ENCODE measurements at places on chromosomes 2 and 18. TPM values are rescaled to one million over a fixed set of nuclear protein-coding genes. Genes with fewer than 3 reads are reported as not detected.
A peak's percentile ranks its signal among the peaks of the same experiment; 100 is the strongest.

DNA sequence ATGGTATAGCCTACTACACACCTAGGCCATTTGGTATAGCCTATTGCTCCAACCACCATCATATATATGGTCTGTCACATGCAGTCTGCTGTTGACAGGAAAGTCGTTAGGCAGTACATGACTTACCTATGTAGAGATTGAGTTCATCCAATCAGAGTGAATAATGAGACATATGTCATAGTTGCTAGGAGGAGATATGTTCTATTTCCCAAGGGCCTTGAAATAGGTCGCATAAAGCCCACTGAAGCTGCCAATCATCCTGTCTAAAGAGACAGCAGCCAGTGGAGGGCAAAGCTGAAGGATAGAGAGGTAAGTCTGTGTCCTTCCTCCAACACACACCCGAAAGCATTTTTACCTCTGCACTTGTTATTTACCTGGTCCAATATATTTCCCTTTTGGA lies 263.4 kb downstream of the PTPRM start:
- no peak for DNase-seq

GRCh38 chr2:170816504-170817092 lies at the start of gene GAD1:
Gene GAD1, plus strand, starts transcription at chr2:170816887. Its CDS starts 1,705 bp downstream, at chr2:170818592.
- DNase-seq: peak; percentile 83

RNF125 gene
- total RNA-seq: 13.4 TPM

DNA sequence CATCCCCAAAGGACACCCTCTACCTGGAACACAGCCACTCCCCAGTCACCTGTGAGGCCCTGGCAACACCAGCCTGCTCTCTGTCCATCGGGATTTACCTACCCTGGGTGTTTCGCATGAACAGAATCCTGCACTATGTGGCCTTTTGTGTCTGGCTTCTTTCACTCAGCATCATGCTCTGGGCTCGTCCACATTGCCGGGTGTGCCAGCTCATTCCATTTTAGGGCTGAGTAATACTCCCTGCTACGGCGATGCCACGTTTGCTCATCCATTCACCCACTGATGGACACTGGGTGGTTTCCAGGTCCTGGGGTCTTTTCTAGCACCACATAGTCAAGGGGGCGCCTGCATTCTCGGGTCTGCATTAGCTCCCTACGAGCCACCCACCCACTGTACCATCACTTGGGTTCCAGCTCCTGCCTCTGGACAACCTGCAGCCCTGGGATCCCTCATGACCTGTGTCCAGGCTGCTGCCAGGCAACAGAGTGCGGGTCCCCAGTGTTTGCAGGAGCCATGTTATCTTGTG lies 22.0 kb downstream of the KCNF1 start:
- no peak for DNase-seq

- DNase-seq: no peak
These were observed 20.9 kb downstream of the CD8A start for GRCh38 chr2:86769838-86770237.

PIKFYVE gene
- total RNA-seq: 25.4 TPM

GRCh38 chr2:169329688-169330554 lies 32.4 kb downstream of the LRP2 start:
- DNase-seq: no peak

DNA sequence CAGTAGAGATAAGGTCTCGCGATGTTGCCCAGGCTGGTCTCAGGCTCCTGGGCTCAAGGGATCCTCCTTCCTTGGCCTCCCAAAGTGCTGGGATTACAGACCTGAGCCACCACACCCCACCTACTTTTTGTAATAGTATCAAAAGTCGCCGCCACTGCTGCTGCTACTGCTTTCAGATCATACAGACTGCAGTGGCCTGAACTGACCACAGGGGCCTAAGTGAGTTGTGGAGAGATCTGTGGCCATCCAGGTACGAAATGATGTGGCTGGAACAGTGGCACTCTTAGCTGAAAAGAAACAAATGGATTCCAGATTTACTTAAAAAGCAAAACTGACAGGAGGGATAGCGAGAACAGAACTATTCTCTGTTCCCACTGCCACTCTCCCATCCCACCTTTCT lies 32.9 kb upstream of the POMC start:
- peak; percentile 31 for DNase-seq

- peak; percentile 74 for DNase-seq
These were observed 496 bp upstream of the ITGA4 start for GRCh38 chr2:181456660-181457120.

SYT4 gene
- not detected for total RNA-seq

DNA sequence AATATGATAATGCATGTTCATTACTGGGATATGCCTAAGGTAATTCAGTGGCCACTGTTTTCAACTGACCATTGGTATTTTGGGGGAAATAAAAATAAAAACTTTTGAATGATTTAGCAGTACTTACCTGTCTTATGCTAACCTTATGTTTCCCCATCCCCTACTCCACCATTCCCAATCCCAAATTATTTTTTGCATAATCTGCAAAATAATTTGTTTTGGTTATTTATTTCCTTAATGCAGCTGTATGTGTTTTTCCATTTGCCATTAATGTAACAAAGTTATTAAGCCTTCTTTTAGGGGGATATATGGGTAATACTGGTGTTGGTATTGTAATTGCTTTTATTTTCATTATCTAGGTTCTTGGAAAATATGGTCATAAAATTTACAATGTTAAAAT lies 213.9 kb upstream of the GULP1 start:
- no peak for DNase-seq

CARF gene
- 6.7 TPM for total RNA-seq

DNA sequence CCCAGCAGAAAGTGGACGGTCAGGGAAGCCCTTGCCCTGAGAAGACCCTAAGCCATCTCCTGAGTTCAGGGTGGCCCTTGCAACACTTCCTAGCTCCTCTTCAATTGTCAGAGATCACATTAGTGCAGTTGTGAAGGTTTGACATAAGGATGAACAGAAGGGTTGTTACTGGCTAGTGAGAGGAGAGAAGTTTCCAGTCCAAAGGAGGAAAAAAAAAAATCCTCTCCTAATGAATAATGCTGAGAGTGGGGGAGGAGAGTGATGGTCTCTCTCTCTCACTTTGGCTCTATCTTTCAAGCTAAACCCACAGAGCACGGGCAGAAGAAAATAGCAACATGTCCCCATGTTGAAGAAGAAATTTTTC lies 819.9 kb downstream of the BCL11A start:
- DNase-seq: no peak

DNA sequence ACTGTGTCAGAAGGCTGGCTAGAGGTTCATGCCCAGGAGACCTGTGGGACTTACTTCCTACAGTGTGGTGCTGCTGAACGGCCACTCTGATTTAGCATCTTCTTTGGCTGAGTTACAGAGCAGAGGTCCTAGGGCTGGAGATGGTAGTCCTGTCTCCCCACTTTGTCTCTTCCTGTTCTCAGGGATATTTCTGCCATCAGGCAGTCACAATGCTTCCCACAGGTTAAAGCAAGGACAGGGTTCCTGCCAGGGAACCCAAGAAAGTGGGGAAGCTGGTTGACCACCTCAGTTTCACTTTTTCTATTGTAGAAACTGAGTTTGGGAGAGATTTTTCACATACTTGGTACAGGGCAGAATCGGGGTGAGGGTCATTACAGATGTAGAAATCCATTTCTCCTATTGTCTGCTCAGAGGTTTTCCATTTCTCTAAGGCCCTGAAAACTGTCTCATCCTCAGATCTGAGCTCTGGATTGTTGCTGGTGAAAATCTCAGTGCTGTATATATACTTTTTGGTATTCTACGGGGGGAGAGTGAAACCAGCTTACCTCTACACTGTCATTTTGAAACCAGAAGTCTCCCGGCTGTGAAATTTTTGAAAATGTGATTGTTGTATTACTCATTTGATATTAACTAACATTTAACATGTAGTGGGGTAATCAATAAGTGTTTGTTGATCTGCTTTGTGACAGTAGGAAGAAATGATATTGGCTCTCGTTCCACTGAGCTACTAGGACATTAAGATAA lies 37.0 kb upstream of the MEP1B start:
- no peak for DNase-seq

DNA sequence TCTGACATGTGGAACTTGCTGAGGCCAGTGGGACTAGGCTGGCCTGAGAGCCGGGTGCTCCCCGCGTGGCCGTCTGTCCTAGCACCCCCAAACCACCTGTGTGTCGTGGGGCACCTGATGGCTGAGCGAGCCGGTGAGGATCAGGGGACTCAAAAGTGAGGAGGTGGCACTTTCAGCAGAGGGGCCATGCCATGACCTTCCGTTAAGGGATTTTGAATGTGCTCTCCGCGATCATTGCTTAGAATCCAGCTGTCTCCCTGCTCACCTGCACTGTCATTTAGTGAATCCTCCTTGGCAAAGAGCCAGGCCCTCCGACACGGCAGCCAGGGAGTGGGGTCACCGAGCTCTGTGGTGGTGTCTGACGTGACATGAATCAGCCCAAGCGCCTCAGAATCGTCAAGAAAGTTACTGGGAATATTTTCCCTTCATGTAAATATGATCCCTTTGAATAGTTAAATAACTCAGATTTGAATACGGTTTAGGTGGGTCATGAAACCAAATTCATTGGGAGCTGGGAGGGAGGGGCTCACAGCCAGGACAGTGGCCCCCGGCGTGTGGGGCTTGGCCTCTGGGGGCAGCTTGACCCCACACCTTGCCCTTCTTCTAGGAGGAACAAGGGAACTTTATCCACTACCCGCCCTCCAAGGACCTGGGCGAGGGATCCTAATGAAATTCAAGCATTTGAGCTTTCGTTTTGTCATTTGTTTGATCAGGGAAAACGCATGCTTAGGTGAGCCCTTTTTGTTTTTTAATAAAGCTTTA lies 9.5 kb downstream of the NFATC1 start:
- peak; percentile 67 for DNase-seq

ADD2 gene
- total RNA-seq: 1.4 TPM

- no peak for DNase-seq
These were observed 97.3 kb downstream of the SPATS2L start for GRCh38 chr2:200403814-200404213.

TGFA gene
- 19.2 TPM for total RNA-seq

- no peak for DNase-seq
These were observed 9.6 kb upstream of the KCNG2 start for GRCh38 chr18:79787865-79788733.

MTERF4 gene
- 81.8 TPM for total RNA-seq

GRCh38 chr2:128491692-128492244 lies 173.1 kb upstream of the HS6ST1 start:
- peak; percentile 32 for DNase-seq

DNA sequence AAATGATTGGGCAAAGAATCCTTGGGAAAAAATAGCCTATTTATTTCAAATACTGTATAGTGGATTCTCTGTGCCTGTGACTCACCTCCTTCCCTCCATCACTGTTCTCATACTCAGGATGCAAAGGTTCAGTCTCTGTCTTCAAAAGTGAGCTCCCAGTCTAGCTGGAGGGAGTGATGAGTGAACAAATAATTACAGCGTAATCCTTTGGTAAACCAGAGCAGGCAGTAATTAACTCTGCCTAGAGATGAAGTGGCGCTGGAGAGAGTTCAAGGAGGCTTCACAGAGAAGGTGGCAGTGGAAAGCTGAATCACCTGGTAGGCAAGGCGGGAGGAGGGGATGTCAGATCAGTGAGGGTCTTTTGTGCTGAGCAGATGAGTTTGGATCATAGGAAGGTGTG lies 6.5 kb downstream of the DGUOK start:
- no peak for DNase-seq

ADGRF3 gene
- total RNA-seq: 0.21 TPM

CLEC4F gene
- total RNA-seq: 3.0 TPM

GRCh38 chr18:55097456-55098170 lies 138.4 kb upstream of the CCDC68 start:
- DNase-seq: no peak

- peak; percentile 80 for DNase-seq
These were observed at the start of gene SDC1 for GRCh38 chr2:20224716-20225293. Gene SDC1, minus strand, starts transcription at chr2:20225130. Its CDS starts 263 bp downstream, at chr2:20224867.

DNA sequence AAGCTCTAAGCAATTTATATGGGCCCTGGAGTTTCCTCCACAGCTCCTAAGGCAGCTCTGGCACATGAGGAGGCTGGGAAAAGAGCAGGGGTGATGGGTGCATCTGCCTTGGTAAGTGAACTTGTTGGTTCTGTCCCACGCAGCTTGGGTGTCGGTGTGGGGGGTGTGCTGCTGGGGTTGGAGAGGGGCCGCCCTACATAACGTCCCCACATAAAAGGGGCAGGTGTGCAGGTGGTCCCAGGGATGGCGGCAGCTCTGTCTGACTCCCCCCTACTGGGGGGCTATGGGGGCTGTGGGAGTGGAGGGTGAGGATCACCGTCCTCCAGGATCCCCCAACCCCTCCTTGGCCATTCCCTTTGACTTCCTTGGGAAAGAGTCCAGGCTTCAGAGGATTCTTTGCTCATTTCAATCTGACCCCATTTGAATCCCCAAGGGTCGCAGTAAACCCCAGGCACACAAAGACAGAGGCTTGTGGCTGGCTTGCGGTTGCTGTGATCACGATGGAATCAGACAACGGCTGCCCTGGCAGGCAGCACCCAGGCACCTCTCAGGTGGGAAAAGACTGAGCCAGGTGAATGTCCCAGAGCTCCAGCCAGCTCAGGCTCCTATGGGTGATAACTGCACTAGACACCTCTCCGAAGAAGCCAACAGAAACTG lies 34.5 kb upstream of the CD8A start:
- no peak for DNase-seq

- DNase-seq: no peak
These were observed 436.9 kb downstream of the EIPR1 start for GRCh38 chr2:2940702-2941101.

DNA sequence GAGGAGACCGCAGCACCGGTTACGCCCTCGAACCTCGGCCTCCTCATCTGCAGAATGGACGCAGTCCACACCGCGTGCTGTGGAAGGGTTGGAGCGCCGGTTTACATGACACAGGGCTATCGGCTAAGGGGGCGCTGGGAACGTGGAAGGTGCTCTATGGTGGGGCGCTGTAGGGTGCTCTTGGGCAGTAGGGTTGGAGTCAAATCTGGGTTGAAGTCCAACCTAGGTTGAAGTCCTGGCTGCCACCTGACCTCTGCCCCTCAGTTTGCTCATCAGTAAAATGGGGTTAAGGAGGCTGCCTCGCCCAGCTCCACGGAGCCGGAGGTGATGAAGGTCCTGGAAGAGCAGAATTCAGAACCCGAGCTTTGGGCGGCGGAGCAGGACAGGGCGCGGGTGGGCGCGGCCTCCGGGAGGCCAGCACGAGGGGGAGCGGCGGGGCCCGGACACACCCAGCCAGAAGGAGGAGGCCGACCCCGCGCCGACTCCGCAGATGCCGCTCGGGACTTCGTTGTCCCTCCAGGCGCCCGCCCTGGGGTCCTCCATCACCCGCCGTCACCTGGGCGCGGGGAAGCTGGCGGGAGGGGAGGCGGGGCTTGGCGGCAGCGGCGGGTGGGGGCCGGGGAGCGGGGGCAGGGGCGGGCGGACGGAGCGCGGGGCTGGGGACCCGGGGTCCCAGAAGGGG lies 558 bp upstream of the GAREM2 start:
- DNase-seq: peak; percentile 72

- no peak for DNase-seq
These were observed 45.6 kb downstream of the RAB27B start for GRCh38 chr18:54873884-54874255.

- DNase-seq: no peak
These were observed 86.5 kb upstream of the MSH6 start for GRCh38 chr2:47696478-47696831.

TNFAIP6 gene
- not detected for total RNA-seq

Data from suprapubic skin (tissue), 4 donors.